Spinal cord (tissue), 10 donors: ENCODE measurements at places on chromosomes 5 and 9.

DNA sequence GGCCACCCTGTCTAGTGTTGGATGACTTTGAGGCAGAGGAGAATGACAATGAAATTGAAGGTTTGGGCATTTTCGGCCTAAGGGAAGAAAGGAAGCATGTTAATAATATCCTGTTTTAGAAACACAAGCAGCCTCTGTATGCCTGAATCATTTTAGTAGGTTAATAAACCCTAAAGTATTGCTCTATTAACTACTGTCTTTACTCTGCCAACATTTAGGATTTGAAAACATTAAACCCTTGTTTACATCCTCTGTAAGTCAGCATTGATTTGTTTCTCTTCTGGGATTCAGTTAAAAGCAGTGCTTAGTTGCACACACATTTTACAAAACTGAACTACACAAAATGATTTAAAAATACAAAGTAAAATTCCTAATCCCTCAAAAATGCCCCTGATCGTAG, 358.9 kb downstream of the ARRDC3 start:
- no peak for DNase-seq

DNA sequence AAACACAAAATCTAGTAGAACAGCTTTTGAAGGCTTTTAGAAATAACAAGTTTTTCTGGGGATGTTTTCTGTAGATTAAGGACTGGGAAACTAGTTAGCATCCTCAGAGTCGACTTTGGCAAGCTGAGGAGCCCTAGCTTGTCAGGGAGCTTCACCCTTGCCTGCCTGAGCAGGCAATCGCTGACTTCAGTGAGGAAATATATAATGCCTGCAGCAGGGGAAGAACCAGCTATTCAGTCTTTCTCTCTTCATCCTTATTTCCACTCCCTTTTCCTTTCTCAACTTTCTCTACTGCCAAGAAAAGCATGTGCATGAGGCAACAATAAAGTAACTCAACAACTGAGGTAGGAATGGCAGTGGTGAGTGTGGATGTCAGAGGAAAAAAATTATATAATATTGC, 54.7 kb downstream of the PLK2 start:
- no peak for DNase-seq

- DNase-seq: no peak
These were observed 200.7 kb downstream of the FANCC start for GRCh38 chr9:95116808-95117204.

DNA sequence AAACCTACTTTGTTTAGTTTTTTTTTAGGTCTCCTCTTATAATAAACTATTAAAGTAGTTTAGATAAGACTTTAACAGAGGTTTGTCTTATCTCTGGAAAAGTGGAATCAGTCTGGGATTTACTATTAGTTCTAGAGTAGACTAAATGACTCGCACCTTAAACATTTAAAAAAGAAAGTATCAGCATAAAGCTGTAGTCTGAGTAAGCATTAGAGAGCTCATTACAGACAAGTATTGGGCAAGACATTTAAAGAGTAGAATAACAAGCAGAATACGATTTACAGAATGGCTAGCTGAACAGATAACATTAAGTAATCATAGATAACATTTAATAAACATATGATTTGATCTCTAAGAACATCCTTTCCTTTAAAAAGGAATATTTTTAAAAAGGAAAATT, 226.0 kb upstream of the DMAC1 start:
- no peak for DNase-seq
